ENCODE measurements at places on chromosomes 4 and X.

DNA sequence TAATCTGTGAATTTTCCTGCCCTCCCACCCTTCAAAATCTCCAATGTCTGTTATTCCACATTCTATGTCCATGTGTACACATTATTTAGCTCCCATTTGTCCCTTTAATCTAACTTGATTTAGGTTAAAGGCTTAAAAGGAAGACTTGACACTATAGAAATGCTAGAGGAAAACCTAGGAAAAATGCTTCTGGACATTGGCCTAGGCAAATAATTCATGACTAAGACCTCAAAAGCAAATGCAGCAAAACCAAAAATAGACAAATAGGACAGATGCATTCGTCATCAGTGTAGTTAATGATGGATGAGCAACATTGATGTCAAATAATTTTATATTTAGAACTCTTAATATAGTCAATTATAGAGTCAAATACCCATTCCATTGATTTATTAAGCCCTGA, 36.9 kb downstream of the INTU start:
- no peak for DNase-seq

DNA sequence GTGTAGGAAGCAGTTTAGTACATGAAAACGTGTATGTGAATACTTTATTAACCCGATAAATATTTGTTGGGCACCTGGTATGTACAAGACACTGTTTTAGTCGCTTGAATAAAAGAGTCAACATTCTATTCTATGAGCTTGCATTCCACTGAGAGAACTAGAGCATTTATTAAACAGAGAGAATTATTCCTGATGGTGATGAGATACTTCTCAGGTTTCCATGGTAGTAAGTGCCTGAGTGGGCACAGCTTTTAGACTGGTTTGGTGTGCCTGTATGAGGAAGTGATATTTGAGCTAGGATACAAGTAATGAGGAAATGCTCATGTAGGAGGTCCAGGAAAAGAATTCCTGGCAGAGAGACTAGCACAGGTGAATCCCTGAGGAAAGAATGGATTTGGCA, 94.2 kb downstream of the ATP10D start:
- DNase-seq, result no peak

DNA sequence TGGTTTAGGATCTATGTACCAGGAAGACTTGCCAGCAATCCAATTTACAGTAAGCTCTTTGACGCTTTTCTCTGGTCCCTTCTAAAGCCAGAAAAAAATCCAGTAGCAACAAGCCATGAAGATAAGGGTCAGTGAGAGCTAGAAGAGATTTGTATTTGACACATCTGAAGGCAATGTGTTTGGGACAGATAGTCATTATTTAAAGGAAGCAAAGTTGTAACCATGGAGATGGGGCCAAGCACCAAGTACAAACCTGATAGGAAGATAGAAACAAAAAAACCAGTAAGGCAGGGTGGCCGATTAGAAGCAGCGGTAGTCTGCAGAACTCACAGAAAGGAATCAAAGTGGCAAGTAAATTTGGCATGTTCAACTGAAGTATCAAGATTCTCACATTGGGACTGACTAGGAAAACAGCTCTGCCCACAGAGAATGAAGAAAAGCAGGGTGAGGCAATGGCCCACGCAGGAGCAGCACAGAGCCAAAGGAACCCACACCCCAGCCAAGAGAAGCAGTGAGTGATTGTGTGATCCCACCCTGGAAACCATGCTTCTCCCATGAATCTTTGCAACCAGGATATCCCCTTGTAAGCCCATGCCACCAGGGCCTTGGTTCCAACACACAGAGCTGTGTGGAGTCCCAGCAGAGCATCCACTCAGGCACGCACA, 12.9 kb upstream of the C4orf54 start:
- no peak for DNase-seq

DNA sequence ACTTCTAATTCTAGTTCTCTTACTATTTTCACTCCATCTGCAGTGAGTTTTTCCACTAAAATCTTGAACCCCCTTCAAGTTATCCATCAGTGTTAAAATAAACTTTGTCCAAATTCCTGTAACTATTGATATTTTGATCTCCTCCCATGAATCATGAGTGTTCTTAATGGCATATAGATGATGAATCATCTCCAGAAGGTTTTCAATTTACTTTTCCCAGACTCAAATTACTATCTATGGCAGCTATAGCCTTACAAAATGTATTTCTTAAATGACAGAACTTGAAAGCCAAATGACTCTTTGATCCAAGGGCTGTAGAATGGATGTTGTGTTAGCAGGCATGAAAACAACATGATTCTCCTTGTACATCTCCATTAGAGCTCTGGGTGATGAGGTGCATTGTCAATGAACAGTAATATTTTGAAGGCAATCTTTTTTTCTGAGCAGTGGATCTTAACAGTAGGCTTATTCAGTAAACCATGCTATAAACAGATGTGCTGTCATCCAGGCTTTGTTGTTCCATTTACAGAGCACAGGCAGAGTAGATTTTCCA, 16.1 kb upstream of the IQCM start:
- no peak for DNase-seq

DNA sequence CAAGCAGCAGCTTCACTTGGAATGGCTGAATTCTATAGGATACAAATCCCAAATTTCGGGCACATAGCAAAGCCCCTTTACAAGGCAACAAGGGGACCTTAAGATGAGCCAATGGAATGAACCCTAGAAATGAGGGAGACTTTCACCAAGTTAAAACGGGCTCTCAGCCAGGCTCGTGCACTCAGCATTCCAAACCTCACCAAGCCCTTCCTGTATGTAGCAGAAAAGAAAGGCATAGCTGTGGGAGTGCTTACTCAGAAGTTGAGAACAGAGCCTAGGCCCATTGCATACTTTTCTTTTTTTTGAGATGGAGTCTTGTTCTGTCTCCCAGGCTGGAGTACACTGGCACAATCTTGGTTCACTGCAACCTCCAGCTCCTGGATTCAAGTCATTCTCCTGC, 10.8 kb upstream of the HERC5 start:
- DNase-seq, result no peak

DNA sequence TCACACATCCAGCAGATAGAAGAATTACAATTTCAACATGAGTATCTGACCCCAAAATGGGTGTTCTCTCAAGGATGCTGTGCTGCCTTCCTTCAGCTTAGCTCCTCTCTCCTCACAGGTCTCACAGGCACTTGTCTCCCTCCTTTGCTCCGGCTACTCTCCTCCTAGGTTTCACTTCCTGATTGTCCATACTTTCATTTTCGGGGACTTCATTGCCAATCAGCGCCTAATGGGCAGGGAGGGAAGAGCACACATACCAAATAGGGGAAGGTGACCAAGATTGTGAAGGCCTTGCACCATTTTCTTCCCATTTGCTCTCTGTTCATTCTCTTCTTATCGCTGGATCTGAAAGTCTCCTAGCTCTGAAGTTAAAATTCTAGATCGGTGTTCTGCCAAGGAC, 125.4 kb upstream of the EOLA2 start:
- DNase-seq, result no peak

GRCh38 chr4:97720869-97721432, 422.3 kb downstream of the STPG2 start:
- DNase-seq, result no peak

GRCh38 chr4:169059306-169060211, 49.5 kb upstream of the CBR4 start:
- DNase-seq, result no peak

DNA sequence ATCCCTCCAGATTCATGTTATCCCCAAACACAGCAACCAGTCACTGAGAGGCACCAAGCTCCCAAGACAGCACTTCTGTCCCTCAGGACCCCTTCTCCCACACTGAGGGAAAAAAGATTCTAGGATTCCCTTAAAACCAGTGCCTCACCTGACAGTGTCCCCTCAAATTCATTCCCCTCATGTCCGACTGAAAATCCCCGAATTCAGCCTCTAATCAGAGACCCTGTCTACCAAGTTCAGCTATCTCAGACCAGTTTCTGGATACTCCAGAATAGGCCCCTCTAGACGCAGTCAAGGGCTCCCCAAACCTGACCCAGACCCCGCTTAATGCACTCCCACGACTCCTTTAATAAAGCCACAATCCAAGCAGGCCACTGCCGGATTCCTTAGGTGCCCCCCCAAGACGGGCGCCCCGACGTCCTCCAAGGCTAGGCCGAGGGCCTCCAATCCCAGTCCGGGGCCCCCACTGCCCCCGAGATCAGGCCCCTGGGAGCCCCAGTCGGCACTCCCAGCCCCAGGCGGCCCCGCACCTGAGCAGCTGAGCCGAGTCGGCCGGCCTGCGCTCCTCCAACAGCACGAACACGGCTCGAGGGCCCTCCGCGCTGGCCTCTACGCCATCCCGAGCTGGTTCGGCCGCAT, 457 bp downstream of the TFE3 start:
- peak; percentile 10 for DNase-seq

DNA sequence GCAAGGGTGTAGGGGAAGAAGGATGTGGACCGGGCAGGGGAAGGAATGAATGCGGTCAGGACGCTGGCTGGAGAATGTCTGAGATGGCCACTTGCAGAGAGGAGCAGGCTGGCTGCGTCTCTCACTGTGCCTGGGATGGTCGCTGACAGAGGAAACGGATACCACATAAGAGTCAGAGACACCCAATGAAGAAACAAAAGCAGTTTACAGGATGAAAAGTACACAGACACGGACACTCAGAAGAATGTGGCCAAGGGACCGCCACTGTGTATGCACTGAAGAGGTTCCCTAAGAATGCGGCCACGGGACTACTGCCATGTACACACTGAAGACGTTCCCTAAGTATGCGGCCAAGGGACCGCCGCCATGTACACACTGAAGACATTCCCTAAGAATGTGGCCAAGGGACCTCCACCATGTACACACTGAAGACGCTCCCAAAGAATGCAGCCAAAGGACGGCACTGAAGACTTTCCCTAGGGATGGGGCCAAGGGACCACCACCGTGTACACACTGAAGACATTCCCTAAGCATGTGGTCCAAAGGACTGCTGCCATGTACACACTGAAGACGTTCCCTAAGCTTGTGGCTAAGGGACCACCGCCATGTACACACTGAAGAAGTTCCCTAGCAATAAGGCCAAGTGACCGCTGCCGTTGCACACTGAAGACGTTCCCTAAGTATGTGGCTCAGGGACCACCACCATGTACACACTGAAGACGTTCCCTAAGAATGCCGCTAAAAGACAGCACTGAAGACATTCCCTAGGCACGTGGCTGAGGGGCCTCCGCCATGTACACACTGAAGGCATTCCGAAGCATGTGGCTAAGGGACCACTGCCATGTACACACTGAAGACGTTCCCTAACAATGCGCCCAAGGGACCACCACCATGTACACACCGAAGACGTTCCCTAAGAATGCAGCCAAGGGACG, 32.2 kb downstream of the DHRSX start:
- DNase-seq, result no peak

DNA sequence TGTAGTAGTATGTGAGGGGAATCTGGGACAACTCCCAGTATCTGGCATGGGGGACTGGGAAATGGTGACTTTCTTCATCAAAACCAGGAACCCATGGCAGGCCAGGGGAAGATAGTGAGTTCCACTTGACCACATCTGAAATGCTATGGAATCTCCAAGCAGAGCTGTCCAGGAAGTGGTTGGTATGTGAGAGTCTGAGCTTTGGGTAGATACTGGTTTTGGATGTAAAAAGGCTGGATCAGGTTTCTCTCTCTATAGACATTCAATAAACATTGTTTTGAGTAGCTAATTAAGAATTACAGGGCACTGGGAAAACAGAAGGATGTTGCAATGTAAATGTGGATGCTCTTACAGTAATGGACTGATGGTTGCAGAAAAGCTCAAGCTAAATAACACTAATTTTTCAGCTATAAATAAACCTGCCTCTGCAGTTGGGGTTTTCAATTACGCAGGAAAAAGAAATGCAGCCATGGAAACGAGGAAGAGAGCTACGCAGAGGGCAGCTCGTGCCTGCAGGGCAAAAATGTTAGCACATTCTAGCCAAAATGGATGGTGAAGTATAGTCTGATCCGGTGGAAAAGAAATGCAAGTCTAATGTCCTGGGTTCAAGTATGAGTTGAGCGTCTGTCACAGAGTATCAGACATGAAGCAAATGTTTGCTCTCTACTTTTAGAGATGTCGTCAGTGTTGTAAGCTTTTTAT, 13.4 kb upstream of the CHRNA9 start:
- no peak for DNase-seq

DNA sequence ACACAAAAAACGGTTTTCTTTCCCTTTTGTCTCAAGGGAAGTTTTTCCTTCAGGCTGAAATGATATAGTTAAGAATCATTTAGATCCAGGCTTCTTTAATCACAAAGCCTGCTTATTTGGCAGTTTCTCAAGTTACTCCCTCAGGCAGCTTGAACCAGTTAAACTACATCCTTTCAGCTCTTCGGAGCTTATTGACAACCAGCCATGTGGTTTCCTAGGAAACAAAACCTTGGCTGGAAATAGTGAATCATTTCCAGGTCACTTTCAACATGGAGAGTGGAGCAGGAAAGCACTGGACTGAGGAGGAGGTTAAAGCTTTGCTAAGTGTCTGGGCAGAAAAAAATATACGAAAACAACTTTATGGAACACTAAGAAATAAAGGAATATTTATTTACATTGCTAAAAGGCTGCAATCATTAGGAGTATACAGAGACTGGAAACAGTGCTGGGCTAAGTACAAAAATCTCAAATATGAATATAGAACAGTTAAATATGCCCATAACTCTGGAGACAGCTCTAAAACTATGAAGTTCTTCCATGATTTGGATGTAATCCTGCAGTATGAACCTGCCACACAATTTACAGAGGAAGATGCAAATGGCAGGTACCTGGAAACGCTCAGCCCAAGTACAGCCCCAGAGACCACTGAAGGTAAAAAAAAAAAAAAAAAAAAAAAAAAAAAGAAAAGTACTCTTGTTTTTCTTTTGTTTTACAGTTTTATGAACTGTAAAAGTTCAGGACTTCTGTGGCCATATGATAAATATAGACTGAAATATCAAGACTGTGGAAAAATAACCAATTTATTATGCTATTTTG, 23.2 kb upstream of the AASDH start:
- DNase-seq, result no peak

DNA sequence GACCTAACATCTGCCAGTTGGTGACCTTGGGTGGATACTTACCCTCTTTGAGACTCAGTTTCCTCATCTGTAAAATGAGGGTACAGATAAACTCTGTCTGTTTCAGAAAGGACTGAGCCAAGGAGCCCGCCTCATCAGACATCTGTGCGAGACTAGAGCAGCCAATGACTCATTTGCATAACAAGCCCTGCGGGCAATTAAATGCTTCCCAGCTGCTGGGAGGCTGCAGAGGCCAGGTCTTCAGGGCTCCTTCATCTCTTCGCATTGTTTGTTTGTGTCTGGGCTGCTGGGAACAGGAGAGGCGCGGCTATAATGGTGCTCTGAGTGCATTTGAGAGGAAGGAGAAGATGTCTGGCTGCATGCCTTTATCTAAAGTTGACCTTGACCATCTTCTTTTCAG, 85.0 kb downstream of the ADRA2C start:
- DNase-seq, result peak; percentile 63

DNA sequence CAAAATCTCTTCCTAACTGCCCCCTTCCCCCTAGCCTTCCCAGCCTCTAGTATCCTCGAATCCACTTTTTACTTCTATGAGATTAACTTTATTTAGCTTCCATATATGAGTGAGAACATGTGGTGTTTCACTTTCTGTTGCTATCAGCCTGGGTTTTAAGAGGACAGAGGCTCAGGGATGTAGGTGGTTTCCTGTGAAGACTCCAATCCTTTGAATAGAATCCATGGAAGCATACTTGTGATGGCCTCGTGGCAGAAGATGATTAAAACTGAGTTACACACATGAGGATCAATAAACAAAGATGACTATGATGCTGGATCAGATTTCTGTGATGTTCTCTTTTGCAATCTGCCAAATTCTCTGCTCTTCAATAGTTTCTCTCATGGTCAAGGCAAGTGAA, 29.8 kb downstream of the CD99L2 start:
- no peak for DNase-seq

GRCh38 chr4:53505947-53506346, 85.3 kb downstream of the LNX1 start:
- DNase-seq, result no peak

GRCh38 chr4:3512279-3512678, 19.9 kb downstream of the LRPAP1 start:
- DNase-seq, result no peak

Data from WTC11 (cell line).